ENCODE measurements at places on chromosomes 4 and X.

DNA sequence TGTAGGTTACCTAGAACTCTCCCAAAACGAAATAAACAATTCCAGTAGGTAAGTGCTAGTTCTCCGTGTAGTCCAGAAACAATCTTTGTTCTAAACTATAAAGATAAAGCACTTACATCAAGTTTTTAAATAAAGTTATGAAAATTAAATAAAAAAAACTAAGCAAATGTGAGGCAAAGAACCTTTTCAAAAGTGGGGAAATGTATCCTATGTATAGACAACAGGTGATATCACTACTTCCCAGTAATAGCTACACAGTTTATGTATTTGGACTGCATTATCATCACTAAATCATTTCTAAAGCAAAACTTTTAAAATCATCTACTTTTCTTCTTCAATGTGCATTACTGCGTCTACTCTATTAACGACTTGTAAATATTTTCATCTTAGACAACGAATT lies 2.0 kb downstream of the YTHDC1 start:
- no peak for DNase-seq

GRCh38 chr4:56148428-56148827 lies 199.7 kb downstream of the CEP135 start:
- DNase-seq, result no peak

DNA sequence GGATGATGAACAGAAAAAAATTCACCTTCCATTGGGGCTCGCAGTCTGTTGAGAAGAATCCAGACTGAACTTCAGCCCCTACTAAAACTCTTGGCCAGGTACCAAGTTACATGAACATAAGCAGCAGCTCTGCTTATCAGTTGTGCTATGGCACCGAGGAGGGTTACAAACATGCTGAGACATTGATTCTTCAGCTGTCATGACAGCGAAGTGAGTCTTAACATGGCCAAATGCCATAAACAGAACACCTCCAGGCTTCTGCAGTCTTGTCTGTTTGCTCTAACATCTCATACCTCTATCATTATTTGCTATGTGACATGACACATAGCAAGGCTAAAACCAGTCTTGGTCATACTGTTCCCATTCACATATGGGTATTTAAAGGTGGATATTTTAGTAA lies 521.5 kb downstream of the GRID2 start:
- no peak for DNase-seq

GRCh38 chr4:81914623-81915022 lies 442.9 kb upstream of the RASGEF1B start:
- DNase-seq, result no peak

DNA sequence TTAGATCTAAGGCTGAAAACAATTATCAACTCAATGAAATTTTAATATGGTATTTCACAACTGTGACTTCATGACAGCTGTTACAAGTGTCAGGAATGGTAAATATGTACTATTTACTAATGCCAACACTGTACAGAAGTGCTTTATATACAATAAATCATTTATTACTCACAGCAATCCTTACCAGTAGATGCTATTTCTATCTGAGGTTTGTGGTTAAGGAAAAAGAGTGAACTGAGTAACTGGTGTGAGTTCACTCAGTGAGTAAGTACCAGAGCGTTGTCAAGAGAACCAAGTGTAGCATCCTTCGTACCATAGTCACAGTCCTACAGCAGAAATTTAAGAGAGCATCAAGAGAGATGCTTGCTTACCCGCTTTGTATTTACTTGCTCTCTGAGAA lies 23.3 kb downstream of the MTHFD2L start:
- no peak for DNase-seq

GRCh38 chrX:110491846-110492620 lies 133.4 kb downstream of the RTL9 start:
- DNase-seq, result no peak

GRCh38 chr4:89400287-89401035 lies 92.9 kb upstream of the GPRIN3 start:
- DNase-seq, result no peak

DNA sequence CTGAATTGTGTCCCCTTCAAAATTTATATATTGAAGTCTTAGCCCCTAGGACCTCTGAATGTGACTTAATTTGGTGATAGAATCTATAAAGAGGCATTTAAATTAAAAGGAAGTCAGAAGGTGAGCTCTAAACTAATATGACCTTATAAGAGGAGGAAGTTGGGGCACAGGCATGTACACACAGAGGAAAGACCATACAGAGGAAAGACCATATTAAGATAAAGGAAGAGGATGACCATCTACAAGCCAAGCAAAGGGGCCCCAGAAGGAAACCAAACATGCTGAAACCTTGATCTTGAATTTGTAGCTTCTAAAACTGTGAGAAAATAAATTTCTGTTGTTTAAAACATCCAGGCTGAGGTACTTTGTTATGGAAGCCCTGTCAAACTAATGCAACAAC lies 26.9 kb upstream of the CYBB start:
- no peak for DNase-seq

DNA sequence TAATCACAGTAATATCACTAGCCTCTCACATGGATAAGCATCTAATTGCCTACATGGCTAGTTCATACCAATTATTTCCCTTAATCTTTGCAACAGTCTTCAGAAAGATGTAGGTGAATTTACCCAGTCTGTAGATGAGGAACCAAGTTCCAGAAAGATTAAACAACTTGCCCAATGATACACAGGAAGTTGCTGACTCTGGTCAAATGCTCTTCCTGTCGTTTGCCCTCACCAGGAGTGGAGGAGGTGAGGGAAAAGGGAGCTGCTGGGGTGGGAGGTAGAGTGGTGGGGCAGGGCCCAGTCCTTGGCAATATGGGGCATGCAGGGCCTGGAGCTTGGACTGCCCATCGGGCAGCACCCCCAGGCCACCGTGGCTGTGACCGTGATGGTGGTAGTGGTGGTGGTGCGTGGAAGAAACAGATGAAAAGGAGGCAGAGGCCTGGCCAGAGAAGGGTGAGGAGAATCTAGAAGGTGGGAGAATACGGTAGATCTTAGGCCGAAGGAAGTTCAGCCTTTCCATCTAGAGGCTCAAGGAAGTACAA lies 2.3 kb upstream of the KDM5C start:
- DNase-seq, result no peak

DNA sequence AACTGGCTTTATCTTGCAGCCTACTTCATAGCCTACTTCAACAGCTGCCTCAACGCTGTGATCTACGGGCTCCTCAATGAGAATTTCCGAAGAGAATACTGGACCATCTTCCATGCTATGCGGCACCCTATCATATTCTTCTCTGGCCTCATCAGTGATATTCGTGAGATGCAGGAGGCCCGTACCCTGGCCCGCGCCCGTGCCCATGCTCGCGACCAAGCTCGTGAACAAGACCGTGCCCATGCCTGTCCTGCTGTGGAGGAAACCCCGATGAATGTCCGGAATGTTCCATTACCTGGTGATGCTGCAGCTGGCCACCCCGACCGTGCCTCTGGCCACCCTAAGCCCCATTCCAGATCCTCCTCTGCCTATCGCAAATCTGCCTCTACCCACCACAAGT lies 4.0 kb downstream of the GPR50 start:
- DNase-seq, result peak; percentile 36

GRCh38 chrX:150869450-150869849 lies 29.0 kb downstream of the CD99L2 start:
- DNase-seq, result no peak

- DNase-seq, result no peak
Observed at GRCh38 chr4:151202381-151202780, 74.6 kb upstream of the PRSS48 start.

GRCh38 chrX:43618366-43619205 lies 37.5 kb upstream of the MAOA start:
- no peak for DNase-seq
